ENCODE measurements at places on chromosomes 11 and 22. TPM values are rescaled to one million over a fixed set of nuclear protein-coding genes. Genes with fewer than 3 reads are reported as not detected.

- DNase-seq, result no peak
Measured at GRCh38 chr11:29361369-29361768, 655.5 kb downstream of the KCNA4 start.

- no peak for DNase-seq
Measured at GRCh38 chr11:128694618-128695481, 978 bp downstream of the FLI1 start.

The IGLL1 gene
- total RNA-seq, result not detected

GRCh38 chr22:22682807-22683667 lies 38.6 kb downstream of the GGTLC2 start:
- DNase-seq, result no peak

DNA sequence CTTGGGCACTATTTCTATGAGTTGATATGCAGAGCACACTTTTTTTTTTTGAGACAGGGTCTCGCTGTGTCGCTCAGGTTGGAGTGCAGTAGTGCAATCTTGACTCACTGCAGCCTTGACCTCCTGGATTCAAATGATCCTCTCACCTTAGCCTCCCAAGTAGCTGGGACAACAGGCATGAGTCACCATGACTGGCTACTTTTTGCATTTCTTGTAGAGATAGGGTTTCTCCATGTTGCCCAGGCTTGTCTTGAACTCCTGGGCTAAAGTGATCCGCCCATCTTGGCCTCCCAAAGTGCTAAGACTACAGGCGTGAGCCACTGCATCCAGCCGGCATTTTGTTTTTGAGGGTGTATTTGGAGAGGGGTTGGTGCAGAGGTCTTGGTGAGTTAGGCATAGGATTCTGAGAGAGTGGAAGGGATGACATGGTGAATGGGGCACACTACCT lies 29.9 kb upstream of the MTCH2 start:
- DNase-seq, result no peak

GRCh38 chr11:9957072-9957471 lies 293.2 kb downstream of the SWAP70 start:
- no peak for DNase-seq

DNA sequence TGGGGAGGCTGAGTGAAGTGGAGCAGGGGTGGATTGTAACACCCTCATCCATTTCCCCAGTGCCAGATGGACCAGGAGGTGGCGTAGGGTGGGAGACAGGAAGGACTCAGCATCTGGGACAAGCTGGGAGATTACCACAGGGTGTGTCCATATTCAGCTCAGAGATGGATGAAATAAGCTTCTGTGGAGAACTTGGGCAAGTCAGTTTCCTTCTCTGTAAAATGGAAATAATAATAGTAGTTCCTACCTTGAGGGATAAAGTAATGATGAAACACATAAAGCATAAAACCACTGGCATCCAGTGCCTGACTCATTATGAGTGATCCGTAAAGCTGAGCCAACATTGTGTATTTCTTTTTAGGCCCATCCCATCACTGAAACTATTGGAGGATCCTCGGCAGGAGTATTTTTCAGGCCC lies 607 bp upstream of the ROBO4 start:
- no peak for DNase-seq

DNA sequence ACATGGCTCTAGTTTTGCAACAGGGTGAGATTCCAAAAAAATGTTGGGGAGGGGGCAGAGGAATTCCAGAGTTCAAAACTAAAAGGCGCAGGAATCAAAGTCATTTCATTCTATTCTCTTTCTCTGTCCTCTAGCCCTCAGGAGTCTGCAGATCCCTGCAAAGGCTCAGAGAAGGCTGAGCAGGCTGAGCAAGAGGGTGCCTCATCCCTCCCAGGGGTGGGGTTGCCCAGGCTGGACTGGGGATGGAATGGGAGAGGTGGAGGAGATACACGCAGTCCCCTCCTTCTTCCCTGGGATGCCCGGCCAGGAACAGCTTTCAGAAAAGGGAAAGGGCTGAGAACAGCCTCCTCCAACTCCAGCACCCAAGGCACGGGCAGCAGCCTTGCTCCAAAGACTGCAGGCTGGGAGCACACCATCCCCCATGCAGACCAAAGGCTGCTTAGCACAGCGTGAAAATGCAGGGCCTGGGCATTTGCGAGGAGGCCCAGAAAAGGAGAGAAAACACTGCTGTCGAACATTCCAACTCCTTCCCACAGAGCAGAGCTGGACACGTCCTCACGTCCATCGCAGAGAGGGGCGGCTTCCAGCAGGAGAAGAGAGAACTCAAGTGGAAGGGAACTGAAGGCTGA lies 51.8 kb downstream of the MN1 start:
- DNase-seq, result peak; percentile 44

- no peak for DNase-seq
Measured at GRCh38 chr11:1925373-1926155, 6.1 kb downstream of the TNNT3 start.

GRCh38 chr11:21415606-21416005 lies 746.2 kb downstream of the NELL1 start:
- DNase-seq, result no peak

- DNase-seq, result no peak
Measured at GRCh38 chr11:123892031-123892430, 6.6 kb upstream of the TMEM225 start.

The MUC5B gene
- total RNA-seq, result 0.06 TPM

The IL18BP gene
- 15.2 TPM for total RNA-seq

- DNase-seq, result no peak
Measured at GRCh38 chr11:88151709-88152265, 23.5 kb downstream of the RAB38 start.

GRCh38 chr11:119370486-119371046 lies 10.9 kb downstream of the USP2 start:
- no peak for DNase-seq

DNA sequence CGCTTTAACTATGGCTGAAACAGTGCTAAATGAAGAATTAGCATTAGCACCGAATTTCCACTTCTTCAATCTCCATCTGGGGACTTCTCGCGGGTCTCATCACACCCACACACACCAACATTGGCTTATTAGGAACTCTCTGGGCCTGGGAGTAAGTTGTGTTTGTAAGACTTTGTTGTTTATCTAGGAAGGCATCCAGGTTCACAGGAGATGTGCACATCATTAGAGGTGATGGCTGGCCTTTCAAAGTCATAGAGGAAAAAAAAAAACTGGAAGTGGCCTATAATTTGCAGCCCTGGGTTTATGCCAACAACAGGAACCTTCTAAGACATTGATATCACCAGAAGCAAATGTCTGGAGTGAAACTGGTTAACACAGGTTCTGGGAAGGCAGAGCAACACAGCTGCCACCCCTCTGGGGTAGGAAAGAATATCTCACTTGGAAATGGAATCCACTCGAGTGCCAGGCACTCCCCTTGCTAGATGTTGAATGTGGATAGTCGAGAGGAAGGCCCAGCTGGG lies 84.5 kb downstream of the TRAF6 start:
- DNase-seq, result no peak

The MRGPRX3 gene
- total RNA-seq, result 0.15 TPM

- DNase-seq, result no peak
Measured at GRCh38 chr22:50209893-50210292, 9.1 kb downstream of the SELENOO start.

DNA sequence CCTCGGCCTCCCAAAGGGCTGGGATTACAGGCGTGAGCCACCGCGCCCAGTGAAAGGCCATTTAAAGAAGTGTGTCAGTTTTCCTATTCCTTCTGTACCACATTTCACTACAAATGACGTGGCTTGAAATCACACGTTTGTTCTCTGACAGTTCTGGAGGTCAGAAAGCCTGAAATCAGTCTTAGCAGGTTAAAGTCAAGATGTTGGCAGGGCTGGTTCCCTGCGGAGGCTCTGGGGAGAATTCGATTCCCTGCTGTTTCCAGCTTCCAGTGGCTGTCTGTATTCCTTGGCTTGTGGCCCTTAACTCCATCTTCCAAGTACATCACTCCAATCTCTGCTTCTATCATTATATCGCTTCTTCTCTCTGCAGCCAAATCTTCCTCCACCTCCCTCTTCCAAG lies 383.2 kb downstream of the LARGE1 start:
- no peak for DNase-seq

The FXYD6 gene
- total RNA-seq, result 41.4 TPM
